ENCODE measurements at places on chromosomes 4 and X.

DNA sequence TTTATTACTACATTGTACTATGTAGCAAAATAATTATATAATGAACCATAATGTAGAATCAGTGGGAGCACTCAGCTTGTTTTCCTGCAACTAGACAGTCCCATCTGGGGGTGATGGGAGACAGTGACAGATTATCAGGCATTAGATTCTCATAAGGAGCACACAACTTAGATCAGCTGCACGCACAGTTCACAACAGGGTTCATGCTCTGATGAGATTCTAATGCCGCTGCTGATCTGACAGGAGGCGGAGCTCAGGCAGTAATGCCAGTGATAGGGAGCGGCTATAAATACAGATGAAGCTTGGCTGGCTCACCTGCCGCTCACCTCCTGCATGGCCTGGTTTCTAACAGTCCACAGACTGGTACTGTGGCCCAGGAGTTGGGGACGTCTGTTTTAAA is 199.2 kb downstream of the MAB21L2 start:
- DNase-seq: no peak

DNA sequence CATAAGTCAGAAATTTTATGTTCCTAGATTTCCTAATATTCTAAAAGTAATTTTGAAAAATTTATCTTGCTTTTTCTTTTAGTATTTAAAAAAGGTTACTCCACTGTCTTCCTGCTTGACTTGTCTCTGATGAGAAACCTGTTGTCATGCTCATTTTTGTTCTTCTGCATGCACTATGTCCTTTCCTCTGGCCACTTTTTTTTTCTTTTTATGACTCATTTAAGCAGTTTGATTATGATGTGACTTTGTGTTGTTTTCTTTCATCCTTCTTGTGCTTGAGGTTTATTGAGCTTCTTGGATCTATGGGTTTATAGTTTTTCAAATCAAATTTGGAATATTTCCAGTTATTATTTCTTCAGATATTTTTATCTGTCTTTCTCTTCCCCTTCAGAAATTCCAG is 12.0 kb upstream of the UFSP2 start:
- DNase-seq: no peak

DNA sequence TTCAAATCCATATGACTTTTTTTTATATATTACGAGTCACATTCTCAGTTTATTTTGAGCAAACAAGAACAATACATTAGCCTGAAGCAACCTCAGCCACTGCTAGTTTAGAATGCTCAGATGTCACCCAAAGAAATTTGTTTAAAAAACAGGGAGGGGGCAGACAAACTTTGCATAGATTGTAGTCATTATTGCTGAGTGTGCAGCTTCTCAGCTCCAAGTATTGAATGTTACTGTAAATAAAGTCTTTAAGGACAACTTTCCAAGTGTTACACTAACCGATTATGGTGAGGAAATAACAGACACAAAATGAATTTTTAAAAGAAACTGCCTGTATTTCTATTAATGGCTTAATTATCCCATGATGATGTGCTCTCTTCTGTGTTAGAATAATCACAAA is 519.5 kb upstream of the GALNT7 start:
- DNase-seq: no peak

- DNase-seq: no peak
Measured at GRCh38 chrX:124378643-124379042, 32.3 kb downstream of the SH2D1A start.

- DNase-seq: no peak
Measured at GRCh38 chr4:2868877-2869487, 25.3 kb downstream of the ADD1 start.

DNA sequence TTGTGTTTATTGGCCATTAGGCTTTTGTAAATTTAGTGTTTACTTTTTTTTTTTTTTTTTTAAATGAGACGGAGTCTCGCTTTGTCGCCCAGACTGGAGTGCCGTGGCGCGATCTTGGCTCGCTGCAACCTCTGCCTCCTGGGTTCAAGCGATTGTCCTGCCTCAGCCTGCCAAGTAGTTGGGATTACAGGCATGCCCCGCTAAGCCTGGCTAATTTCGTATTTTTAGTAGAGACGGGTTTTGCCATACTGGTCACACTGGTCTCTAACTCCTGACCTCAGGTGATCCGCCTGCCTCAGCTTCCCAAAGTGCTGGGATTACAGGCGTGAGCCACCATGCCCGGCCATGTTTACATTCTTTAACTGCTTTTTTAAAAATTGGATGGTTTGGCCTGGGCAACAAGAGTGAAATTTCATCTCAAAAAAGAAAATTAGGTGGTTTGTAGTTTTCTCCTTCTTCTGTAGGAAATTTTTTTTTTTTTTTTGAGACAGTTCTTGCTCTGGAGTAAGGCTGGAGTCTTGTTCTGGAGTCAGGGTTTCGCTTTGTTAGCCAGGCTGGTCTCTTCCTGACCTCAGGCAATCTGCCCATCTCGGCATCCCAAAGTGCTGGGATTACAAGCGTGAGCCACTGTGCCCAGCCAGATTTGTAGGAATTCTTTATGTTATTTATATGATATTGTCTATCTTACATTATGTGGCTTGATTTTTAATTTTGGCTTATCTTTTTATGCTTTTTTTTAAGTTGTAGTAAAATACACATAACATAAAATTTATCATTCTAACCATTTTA is 15.1 kb downstream of the UBE2K start:
- no peak for DNase-seq

DNA sequence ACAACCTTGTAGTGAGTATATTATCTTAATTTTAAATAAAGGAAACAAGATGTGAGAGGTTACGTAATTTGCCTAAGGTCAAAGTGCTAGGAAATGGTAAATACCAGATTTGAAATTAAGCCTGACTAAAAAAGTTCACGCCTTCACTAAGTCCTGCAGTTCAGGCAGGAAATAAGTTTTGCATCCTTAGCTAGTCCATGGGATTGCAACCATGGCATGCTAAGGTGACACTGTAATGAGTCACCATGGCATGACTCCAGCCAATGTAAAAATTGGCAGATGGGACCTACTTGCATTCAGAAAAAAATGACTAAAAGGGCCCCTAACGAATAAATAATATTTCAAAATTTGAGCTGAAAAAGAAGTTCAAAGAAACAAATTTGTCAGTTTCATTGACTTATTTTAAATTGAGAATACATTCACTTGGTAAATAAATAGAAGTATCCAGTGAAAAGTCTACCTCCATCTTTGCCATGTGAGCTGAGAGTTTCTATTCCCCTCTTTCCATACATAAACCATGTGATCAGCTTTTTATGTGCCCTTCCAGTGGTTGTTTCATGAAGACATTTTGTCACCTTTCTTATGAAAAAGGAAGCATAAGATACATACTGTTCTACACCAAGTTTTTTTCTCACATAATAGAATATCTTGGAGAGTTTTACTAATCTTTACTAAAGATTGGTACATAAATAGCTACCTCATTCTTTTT is 72.4 kb downstream of the ANKRD50 start:
- no peak for DNase-seq

DNA sequence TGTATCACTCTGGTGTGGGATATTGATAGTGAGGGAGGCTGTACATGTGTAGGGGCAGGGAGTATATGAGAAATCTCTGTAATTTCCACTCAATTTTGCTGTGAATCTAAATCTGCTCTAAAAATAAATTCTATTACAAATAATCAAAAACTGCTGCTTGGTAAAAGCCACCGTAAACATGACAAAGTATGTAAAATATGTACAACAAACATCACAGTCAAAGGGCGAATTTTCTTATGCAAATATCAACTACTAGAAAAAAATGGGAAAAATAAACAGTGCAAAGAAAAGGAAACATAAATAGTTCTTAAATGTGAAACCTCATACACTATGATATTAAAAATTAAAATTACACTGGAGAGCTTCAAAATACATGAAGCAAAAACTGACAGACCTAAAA is 105.1 kb upstream of the DCLK2 start:
- no peak for DNase-seq

DNA sequence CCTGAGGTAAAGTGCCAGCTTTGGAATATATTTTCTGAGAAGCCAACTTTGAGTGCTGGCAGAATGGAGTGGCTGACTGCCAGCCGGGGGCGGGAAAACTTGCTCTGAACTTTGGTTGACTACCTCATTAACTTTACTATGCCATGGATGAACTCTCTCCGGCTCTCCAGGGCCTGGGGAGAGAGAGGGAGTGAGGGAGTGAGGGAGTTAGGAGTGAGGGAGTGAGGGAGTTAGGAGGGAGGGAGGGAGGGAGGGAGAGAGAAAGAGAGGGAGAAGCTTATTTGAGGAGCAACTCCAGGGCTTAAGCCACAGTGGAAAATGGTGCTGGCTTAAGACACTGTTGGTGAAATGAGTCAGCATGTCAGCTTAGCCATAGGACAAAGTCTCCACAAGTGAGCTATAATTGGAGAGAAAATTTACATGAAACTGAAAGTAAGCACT is 280.9 kb upstream of the RPS6KA3 start:
- DNase-seq: no peak

GRCh38 chr4:48772556-48772955 is 7.5 kb downstream of the FRYL start:
- no peak for DNase-seq

- DNase-seq: no peak
Measured at GRCh38 chrX:42797651-42798269, 19.8 kb upstream of the PPP1R2C start.

- DNase-seq: peak; percentile 32
Measured at GRCh38 chr4:77360451-77360850, 203.4 kb downstream of the CCNG2 start.

DNA sequence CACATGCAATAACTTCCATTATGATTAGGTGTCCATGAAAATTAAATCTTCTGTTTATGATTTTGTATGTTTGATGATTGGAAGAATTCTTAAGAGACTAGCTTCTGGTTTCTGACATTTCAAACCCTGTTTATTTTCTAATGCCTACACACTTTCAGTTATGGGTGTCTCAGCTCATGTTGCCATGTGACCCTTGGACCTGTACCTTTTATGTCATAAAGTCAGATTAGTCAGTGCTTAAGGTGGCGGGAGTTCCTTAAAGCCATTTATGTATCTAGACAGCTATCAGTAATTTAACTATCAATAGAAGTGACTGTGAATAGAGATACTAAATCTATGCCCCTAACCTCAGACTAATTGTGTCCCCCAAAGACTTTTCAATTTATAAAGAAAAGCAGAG is 155.6 kb downstream of the GBA3 start:
- no peak for DNase-seq

- DNase-seq: no peak
Measured at GRCh38 chr4:75997946-75998345, 7.2 kb upstream of the SDAD1 start.

GRCh38 chr4:83732114-83732635 is 196.3 kb downstream of the GPAT3 start:
- no peak for DNase-seq

DNA sequence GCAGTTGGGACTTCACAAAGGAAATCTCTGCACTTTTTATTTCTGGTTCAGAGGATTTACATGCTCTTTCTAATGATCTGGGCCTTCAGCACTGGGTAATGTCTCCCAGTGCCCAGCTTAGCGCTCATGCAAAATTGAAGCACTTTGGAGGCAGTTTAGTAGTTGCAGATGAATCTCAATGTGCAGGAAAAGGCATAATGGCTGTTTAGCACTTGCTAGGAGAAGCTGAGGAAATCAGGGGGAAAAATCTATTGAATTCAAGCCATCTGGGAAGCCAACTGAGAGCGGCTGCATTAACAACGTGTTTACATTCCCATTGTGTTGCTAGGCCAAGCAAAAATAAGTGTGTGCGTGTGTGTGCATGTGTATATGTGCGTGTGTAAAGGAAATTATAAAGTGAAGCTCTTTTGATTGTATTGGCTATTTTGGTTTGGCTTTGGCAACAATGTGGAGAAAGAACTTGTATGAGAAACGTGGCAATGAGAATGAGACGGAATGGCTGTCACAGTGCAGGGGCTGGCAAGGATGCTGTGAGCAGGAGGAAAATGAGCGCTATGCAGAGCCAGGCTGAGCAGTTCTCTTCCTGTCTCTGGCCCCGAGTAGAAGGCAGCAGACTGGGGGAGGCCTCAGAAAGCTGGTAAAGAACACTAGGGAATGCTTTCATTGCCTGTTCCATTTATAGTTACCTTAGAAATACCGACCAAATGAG is 231.5 kb downstream of the UNC5C start:
- no peak for DNase-seq

DNA sequence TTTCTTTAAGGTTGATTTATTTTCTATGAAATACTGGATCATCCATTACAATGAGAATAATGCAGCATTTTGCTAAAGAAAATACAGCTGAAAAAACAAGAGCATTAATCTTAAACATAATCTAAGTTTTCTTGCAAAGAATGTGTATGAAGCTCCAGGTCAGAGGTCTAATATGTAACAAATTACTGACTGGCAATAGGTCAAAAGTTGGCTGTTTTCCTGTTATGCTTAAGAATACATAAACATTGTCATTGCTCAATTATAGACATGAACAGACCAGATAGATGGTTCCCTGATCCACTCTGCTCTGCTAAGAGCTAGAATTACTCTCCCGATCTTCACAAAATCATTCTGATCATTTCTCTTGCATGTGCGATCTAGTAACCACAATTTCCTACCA is 718.6 kb downstream of the PDHA2 start:
- no peak for DNase-seq

GRCh38 chr4:53105313-53105712 is 243.2 kb downstream of the RASL11B start:
- no peak for DNase-seq

GRCh38 chr4:98406819-98407218 is 145.6 kb downstream of the RAP1GDS1 start:
- no peak for DNase-seq

DNA sequence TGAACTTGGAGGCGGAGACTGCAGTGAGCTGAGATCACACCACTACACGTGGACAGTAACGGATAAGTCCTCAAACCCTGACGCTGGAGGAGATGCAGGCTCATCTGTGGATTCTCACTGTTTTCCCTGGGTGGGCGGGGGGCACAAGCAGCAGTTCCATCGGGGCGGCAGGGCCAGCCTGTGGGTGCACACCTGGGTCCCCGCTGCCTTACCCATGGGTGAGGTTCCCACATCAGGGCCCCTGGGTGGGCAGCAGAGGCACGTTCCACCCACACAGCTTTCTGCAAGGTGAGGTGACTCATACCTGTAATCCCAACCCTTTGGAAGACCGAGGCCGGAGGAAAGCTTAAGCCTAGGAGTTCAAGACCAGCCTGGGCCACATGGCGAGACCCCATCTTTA is 56.6 kb upstream of the MXD4 start:
- DNase-seq: no peak

- DNase-seq: no peak
Measured at GRCh38 chr4:71334465-71334882, 4.3 kb upstream of the SLC4A4 start.

DNA sequence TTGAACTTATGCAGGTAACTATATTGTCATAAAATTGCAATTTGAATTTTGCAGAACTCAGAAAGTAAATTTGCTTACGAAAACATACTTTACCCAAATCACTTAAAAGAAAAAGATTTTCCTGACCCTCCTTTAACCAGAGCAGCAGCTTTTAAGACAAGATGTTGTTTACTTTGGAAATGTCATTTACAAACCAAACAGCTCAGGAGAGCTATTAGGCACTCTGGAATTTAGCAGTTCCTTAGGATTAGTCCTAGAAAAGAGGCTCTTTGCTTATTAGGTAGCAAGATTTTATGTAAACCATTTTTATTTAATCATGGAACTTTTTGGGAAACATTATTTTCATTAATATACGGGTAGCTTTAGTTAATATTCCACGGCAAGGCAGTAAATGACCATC is 765.7 kb upstream of the POU3F4 start:
- no peak for DNase-seq

- no peak for DNase-seq
Measured at GRCh38 chrX:70504772-70505450, 60.3 kb downstream of the DLG3 start.

All from DMS79 treated with DMSO at 0.1 percent for 48 hours (cell line).